ENCODE measurements at places on chromosomes 12 and 14.

DNA sequence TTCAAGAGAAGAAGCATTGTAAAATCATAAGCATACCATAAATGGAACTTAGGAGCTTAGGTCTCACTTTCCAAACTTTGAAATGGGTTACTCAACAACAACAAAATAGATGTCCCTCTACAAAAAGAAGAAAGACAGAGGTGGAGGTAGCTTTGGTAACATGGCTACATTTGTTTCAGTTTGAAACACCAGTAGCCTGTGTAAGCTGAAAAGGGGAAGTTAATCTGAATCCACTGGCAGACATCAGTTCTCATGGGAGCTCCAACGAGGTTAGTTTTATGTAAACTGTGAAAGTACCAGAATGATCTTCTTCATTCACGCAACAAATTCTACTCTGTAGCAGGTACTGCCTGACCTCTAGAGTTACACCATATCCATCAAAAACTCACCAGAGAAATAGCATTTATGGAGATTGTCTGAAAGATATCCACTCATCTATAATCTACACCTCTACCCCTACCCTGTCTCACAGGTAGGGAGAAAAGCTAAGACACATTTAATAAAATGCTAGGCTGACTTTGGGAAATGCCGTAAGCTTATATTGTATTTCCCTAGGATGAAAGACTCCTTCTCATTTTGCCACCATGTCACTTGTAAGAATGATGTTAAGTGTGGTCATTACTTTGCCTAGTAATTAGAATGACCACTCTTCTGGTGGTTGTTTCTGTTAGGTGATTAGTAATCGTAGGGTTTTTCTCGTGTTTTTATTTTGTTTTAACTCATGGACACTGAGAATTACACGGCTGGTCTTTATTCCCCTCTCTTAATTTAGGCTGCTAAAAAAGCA, 224.1 kb downstream of the ASCL1 start:
- DNase-seq: peak; percentile 9

DNA sequence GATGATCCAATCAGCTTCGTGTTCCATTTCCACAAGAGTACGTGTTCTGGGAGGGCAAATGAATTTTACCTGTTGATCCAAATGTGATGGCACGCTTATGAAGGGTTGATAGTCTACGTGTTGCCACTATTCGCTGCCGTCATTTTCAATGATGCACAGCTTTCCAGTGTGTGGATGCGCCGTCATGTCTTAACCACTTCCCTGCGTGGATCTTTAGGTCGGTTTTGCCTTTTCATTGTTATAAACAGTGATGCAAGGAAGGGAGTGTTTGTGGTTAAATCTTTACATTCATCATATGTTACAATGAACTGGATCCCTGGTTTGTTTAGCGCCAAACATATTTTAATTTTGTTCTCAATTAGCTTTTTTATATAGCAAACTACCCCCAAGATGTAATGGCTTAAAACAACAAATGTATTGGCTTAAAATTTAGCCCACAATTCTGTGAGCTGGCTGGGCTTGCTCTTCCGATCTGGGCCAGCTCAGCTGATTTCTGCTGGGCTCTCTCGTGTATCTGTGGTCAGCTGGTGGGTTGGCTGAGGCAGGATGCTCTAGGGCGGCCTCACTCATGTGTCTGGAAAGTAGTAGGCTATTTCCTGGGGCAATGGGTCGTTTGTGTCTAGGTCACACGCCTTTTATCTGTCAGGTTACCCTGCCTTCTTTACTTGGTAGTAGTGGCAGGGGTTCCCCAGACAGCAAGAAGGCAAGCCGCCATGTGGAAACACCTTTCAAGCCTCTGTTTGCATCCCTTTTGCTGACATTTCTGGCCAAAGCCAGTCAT, 176.7 kb downstream of the CRADD start:
- no peak for DNase-seq

GRCh38 chr12:65615118-65615517, 209.2 kb upstream of the HMGA2 start:
- DNase-seq: no peak

GRCh38 chr14:101357559-101358319, 203.6 kb upstream of the DIO3 start:
- no peak for DNase-seq

DNA sequence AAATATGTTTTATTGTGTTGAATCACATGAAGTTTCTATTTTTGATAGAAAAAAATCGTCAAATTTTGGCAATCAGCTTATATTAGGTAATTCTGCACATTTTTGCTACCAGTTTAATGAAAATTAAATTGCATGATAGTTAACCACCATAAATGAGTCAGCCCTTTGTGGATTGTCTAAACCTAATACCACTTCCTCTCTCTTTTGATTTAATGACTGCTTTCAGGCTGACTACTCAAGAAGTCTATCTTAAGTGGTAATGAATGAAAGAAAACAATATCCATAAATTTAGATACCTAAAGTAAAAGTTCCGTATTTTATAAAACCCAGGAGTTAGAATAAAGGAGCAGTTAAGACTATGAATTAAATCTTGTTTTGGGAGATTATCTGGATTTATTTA, 450.5 kb downstream of the TMEM117 start:
- DNase-seq: no peak

DNA sequence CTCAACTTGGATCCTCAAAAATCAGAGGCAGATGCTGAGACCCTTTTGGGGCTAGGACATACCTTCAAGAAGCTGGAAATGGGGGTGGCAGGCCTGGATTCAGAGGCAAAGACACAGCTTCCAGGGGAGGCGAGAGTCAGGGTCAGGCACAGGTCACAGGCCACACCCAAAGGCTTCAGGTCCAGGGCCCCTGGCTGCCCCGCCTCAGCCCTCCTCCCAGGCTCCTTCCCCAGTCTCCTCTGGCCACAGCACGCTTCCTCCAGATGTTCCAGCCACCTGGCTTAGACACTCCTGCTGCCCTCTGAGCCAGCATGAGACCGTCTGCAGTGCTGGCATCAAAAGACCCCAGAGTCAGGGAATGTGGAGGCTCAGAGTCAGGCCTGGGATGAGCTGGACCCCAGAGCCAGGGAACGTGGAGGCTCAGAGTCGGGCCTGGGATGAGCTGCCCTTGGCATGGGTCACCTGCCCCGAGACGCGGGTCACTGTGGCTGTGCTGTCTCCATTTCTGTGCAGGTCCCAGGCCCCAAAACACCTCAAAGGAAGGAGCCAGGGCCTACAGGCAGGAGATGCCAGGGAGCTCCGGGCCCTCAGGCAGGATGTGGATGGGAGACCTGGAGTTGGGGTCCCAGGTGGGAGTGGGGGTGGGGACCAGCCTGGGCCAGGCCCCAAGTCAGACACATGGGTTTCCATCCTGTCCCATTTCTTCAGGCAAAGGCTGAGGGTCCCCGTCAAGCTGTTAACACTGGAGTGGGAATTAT, 58.9 kb downstream of the DIO3 start:
- no peak for DNase-seq

Data from GM12892 (cell line).